EL (cell line): ENCODE measurements at places on chromosomes 7 and 10.
A peak's percentile ranks its signal among the peaks of the same experiment; 100 is the strongest.

DNA sequence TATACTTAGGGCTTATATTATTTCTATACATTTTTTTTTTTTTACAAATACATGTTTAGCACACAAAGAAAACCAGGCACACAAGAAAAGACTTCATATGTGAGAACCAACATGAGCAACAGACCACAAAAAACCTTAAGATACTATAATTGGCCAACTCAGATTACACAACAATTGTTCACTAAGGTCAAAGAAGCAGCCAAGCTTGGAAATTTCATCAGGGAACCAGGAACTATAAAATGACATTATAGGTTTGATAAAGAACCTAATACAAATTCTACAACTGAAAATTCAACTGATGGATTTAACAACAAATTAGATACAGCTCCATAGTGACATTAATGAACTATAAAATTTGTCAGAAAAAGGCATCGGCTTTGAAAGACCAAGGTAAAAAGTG, 4.4 kb upstream of the LUC7L2 start:
- DNase-seq, result no peak

DNA sequence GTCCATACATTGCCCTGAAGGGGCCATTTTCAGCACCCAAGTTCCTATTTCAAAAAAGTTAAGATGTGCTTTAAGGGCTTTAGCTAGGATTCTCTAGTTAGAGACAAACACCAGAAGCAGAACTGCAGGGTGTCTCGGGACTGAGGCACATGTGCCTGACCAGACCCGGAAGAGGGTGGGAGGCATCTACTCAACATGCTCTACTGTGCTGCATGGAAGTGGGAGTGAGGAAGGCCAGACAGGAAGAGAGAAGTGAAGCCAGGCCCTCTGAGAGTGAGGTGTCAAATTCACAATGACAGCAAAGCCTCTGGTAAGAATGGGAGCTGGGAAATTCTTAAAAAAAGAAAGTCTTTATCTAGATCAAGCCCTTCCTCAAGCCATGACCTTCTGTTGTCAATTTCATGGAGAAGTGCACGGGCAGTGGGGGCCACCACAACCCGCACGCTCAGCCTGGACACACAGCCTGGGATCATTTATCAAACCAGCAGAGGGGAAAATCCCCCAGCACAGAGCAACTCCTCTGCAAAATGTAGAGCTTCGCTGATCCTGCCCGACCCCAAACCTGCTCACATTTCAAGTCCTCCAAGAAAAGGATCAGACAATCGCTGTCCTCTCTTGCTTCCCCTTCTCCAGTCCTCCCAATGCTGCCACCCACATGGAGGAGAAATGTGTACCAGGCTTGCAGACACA, 38.7 kb downstream of the PLXNA4 start:
- DNase-seq, result no peak

DNA sequence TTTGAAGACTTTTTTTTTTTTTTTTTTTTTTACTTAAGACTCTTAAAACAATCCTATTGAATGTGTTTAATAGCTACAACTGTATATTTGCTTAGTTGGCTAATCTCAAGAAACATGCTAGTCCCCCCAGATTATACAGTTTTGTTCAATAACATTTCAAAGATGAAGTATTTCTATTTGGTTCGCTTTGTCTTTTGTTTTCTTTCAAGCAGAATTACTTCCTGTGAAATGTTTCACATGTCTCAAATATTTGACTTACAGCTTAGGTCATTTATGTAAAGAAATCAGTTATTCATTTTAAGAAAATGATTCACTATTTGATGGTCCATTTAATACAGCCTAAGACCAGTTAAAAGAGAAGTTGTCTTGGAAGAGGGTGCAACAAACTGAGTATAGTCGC, 12.8 kb upstream of the LAMB1 start:
- peak; percentile 19 for DNase-seq

DNA sequence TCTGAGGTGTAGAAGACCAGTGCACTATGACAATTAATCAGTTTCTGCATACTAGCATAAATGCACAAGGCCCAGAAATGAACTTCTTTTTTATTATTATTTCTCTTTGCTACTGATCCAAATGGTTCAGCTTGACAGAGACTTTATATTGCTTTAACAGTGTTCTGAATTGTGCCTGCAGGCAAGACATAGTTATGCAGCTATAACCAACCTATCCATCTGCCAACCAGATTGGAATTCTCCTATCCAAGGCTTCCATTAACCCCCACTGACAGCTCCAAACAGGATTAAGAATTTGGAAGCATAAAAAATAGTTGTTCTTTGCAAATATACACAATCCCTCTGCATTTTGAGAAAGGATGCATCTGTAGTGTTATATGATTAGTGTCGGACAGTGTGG, 98.2 kb downstream of the BTRC start:
- no peak for DNase-seq

DNA sequence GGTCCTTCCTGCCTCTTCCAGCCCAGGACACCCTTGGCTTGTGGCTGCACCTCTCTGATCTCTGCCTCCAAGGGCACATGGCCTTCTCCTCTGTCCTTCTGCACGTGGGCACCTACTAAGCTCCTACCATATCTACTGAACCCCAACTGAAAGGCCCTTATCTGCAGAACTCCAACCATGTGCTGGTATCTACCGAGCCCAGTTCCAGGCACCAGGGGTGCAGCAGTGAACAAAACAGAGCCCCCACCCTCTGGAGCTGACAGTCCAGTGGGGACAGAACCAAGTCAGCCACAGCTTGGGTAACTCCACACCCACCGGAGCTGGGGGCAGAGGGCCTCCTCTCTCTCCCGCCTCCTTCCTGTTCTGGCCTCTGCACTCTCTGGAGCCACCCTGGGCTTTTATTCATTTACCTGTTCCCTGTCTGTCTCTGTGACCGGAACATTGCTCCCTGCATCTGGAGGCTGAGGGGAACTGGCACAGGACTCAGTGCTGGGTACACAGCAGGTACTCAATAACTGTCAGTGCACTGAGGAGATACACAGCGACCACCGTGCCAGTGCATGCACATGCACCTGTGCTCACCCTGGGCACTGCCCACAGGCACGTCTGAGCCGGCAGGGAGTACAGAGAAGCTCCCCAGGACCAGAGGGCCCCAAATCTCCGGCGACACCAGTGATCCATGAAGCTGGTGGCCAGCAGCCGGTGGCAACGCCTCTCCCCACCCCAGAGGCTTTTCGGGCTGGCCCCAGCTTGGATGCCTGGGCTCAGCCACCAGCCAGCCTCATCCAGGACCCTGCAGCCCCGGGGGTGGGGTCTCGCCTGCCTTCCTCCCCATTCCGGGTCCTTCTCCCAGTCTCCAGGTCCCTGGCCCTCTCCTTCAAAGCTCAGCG, 2.0 kb downstream of the MICALL2 start:
- DNase-seq, result no peak

GRCh38 chr10:114611617-114612016, 46.5 kb downstream of the ABLIM1 start:
- DNase-seq, result peak; percentile 28

DNA sequence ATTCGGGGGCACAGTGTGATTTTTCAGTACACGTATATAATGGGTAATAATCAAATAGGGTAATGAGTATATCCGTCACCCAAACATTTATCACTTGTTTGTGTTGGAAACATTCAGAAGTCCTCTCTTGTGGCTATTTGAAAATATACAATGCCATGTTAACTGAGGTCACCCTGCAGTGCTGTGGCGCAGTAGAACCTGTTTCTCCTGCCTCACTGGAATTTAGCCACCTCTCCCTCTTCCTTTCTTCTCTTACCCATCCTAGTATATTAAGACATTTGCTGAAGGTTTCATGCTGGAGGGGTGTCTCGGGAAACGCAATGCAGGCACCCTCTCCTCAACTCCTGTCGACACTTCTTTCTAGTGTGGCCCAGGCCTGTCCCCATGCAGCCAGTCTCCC, 425.3 kb upstream of the MKI67 start:
- no peak for DNase-seq

GRCh38 chr7:138919216-138919615, 62.0 kb downstream of the KIAA1549 start:
- peak; percentile 56 for DNase-seq

DNA sequence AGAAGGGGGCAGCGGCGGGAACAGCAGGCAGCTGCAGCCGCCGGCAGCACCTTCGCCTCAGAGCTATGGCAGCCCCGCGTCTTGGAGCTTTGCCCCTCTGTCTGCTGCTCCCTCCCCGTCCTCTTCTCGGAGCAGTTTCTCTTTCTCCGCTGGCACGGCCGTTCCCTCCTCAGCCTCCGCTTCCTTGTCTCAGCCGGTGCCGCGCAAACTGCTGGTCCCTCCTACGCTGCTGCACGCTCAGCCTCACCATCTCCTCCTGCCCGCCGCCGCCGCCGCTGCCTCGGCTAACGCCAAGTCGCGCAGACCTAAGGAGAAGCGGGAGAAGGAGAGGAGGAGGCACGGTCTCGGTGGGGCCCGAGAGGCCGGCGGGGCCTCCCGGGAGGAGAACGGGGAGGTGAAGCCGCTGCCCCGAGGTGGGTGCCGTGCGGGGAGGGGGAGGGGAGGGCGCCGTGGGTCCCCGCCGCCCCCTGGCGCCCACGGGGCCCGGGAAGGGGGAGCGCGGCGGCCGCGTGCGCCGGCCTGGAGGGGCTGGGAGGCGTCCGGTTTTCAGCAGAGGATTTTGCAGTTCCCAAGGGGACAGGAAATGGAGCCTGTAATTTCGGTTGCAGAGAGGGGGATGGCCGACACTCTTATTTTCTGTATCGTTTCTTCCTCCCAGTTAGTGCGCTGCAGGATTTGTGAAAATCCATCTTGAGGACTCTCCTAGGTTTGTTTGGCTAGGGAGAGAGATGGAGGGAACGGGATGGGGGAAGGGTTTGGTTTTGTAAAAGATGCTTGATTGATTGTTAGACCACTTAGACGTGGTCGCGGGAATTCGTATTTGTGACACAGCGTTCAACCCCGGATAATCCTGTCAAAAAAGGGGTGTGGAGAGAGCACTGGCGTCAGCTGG, 630 bp downstream of the RSBN1L start:
- peak; percentile 61 for DNase-seq

- no peak for DNase-seq
Observed at GRCh38 chr10:74480778-74481177, 329.8 kb downstream of the ADK start.

GRCh38 chr10:88680958-88681357, 16.7 kb downstream of the LIPF start:
- DNase-seq, result no peak

- DNase-seq, result peak; percentile 80
Observed at GRCh38 chr7:132472463-132473120, 103.7 kb downstream of the PLXNA4 start.

DNA sequence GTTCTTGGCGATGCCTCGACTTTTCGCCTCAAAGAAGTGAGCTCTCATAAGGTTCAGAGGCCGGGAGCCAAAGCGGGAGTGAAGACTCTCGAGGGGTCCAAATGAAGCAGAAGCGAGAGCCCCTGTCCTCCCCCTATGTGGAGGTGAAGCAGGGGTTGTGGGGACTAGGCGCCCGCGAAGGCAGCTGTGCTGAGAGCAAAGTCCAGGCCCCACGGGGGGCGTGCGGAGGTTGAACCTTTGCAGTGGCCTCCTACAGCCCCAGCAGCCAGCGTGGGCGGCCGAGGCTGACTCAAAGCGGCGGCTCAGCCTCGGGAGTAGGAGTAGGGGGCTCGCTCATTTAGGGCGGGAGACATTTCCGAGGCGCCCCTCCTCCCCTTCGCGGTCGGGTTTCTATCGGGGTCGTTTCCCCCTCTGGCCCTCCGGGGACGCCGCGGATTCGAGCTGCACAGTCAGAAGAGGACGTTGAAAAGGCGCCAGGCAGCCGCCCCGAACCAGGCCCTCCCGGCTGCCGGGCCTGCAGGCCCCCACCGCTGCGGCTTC, 553 bp upstream of the ADD3 start:
- DNase-seq, result no peak

DNA sequence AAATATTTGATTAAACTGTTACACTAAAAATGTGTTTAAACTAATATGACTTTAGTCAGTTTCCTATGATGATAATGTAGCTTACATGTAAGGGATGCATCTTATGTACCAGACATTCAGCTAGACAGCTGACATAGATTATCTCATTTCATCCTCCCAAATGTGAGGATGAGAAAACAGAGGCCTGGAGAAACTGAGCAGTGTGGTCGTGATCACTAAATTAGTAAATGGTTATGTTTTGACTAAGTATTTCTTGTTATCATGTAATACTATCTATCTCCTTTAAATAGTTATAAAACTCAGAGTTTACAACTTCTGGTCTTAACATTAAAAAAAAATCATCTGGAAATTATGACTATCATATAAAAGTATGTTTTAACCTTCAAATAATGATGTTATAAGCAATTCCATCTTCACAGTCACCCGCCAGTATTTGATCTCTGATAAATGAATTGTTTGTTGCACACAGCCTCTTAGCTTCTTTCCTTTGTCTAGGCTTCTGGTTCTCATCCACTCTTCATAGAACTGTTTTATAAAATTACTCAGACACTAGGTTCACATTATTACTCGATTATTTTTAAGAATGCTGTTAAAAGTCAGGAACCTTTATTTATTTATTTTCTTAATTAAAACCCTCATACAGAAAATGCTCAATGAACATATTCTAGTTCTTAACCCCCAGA, 33.6 kb upstream of the HDAC9 start:
- DNase-seq, result no peak

- DNase-seq, result peak; percentile 21
Observed at GRCh38 chr10:77267703-77268675, 369.6 kb downstream of the KCNMA1 start.

- DNase-seq, result no peak
Observed at GRCh38 chr10:110857265-110858171, 14.2 kb upstream of the PDCD4 start.

GRCh38 chr10:120897343-120897742, 46.2 kb downstream of the WDR11 start:
- DNase-seq, result no peak

- DNase-seq, result no peak
Observed at GRCh38 chr10:66744915-66745314, 180.9 kb upstream of the LRRTM3 start.

DNA sequence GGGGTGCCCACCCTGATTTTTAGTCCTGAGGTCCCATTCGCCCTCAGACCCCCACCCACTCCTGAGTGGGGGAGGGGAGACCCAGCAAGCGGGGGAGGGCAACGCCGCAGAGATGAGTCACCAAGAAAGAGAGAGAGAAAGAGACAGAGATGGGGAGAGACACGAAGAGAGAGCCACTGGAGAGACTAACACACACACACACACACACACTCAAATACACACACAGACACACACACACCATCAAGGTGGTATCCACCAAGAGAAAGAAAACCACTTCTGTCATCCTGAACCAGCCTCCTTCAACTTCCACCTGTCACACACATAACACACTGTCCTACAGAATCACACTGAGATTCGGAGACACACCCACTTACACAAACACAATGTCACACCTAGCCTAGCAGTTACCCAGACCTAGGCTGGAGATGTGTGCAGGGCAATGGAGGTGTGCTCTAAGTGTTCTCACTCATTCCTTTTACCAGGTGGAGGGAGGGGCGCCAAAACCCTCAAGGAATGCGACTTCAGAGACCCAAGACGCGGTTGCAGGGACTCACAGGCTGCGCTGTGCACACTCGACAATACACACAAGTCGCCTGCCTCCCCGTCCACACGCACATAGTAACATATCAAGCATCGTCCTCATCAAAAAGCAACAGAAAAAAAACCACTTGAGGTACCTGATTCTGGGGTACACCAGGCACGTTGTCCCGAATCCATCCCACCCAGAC, 3.9 kb upstream of the VGF start:
- DNase-seq, result no peak
